ENCODE measurements at places on chromosomes 3 and 15.

- DNase-seq: no peak
Measured at GRCh38 chr15:39534996-39535395, 45.9 kb upstream of the THBS1 start.

DNA sequence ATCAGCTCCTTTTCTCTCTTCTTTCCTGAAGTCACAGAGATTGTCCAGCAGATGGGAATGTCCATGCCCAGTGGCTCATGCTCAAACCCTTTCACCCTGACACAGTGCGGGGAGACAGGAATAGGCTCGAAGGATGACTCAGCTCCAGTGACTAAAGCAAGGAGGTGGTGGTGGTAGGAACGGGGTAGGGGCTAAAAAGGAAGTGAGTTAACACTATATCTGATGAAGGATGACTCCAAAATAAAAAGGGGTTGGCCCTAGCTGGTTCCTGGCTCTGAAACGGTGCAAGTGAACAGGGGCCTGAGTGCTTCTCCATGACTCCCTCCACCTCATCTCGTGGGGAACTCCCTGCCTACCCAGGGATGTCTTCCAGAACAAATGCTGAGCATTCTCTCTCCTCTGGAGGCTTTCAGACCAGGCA is 167.4 kb upstream of the LPP start:
- no peak for DNase-seq

GRCh38 chr3:116141724-116142123 is 303.6 kb downstream of the LSAMP start:
- DNase-seq: no peak

GRCh38 chr3:113255100-113255853 is 43.9 kb downstream of the BOC start:
- DNase-seq: no peak

- no peak for DNase-seq
Measured at GRCh38 chr3:14463330-14464140, 61.1 kb downstream of the SLC6A6 start.

Measured in T-helper 1 cell (primary cell).